ENCODE measurements at places on chromosomes 13 and 19.

DNA sequence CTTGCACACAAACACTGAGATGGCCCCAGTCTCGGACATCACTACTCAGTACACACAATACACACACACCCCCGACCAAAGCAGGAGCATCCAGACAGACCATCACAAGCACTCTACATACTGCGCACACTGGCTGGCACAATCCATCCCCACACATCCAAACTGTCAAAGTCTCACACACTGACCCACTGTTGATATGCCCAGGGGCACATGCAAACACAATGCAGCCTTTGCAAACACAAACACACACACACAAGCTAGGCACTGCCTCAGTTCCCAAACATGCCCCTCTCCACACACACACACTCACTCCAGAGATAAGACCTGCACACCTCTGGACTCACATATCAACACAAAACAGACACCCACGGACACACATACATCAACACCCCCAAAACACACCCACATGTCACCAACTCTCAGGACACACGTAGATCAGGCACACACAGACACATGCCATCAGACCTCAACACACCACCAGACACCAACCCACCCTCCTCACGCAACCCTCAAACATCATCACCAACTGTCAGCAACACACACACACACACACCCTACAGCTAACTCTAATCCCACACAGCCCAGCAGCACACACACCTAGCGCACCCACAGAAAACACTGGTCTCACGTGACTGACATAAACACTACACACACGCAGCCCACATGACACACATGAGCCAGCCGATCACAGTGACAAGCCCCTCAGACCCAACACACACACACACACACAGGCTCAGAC lies 1.9 kb downstream of the BBC3 start:
- DNase-seq, result no peak

DNA sequence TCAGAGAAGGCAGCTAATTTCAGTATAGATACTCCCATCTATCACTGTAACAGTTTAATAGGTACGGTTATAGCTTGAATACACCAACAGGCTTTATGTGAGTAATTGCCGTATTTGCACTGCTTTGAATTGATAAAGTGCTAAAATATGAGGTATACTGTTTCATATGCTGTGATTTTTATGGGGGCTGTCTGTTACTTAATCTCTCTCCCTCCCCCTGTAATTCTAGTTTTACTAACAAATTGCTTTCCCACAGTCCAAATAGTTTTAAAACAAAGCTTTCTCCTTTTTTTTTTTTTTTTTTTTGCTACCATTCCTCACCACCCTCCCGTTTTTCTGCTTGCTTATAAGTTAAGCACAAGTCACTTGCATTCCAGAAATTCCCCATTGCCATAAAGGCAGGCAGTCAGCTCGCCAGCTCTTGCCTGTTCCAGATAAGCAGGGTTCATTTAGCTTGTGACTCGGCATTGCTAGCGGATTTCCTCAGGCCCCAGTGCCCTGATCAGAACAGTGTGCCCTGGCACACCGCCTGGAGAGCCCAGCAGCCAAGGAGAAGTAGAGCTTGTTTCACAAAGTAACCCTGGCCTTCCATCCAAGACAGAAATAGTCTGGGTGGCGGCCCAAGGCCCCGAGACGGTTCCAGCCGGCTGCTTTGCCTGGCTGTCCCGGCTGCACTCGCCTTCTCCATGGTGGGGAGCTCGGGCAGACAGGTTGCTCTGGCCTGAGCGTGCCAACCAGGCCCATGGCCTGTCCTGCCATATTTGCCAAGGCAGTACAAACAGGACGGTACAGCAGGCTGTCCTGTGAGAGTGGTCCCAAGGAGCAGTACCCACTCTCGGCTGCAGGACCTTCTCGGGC lies 43.5 kb upstream of the NPAS1 start:
- DNase-seq, result no peak

DNA sequence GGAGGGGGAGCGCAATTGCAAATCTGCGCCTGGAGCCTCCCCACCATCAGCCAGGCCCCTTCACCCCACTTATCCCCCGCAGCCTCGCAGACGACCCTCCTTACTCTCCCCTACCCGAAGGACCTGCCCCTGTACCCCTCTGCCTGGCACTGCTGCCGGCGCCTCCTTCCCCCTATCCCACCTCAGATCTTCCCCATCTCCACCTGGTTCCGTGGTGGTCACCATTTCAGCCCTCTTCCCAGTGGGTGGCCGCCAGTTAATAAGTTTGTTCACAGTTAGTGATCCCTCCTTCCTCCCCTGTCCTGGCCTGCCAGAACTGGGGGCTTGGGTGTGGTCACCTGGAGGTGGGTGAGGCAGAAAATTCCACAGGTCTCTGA lies 397 bp downstream of the SLC44A2 start:
- no peak for DNase-seq

- DNase-seq, result no peak
These were observed 72.4 kb downstream of the SHISA2 start for GRCh38 chr13:25979371-25979770.

DNA sequence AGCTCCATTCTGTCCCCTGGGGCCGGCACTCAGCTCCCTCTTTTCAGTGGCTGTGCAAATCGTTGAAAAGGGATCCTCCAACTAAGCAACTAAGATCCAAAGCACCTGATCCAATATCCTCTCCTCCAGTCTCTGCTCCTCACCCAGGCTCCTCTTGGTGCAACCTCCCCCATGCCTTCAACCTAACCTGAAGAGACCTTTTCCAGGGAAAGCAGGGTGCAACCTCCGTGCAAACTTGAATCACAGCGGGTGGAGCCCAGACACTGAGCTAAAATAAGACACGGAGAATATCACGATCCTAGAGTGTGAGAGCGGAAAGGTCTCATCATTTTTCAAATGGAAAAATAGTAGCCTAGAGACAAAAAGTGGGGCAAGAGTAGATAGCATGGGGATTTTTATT lies 8.3 kb downstream of the CACNG7 start:
- no peak for DNase-seq

DNA sequence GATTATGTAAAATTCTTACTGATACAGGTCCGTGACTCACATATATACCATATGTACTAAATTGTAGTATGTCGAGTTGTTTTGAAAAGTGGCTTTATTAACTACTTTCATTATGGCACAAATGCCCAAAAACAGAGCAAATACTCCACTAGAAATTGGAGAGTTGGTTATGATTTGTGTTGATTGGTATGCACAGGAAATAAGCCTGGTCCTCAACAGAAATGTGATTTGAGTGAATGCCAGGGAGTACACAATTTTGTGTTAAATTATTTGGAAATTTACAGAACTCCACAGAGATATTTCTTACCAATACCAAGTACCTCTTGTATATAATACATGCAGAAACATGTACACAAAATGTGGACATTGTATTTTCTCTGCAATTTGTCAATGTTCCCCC lies 676.7 kb downstream of the PCDH9 start:
- DNase-seq, result no peak

- DNase-seq, result no peak
These were observed 665.6 kb downstream of the FGF9 start for GRCh38 chr13:22336460-22336859.

DNA sequence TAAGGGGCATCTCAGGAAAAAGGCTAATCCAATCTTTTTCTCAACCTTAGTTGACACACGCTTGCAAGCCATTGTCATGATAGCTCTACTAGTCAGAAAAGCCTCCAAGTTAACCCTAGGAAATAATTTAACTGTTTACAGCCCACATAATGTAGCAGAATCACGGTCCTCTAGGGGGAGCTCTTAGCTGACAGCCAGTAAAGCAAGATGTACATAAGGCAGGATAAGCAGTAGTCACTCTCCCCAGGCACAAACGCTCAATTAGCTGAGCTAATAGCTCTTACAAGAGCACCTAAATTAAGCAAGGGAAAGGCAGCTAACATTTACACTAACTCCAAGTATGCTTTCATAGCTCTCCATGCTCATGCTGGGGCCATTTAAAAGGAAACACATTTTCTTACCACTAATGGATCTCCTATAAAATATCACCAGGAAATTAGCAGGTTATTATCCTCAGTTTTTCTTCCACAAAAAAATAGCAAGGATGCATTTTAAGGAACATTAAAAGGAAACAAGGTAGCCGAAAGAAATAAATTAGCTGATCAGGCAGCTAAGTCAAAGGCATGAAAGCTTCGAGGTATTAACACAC lies 33.7 kb upstream of the ZSCAN5A start:
- DNase-seq, result no peak

- no peak for DNase-seq
These were observed 2.6 kb downstream of the CPB2 start for GRCh38 chr13:46102255-46102605.

DNA sequence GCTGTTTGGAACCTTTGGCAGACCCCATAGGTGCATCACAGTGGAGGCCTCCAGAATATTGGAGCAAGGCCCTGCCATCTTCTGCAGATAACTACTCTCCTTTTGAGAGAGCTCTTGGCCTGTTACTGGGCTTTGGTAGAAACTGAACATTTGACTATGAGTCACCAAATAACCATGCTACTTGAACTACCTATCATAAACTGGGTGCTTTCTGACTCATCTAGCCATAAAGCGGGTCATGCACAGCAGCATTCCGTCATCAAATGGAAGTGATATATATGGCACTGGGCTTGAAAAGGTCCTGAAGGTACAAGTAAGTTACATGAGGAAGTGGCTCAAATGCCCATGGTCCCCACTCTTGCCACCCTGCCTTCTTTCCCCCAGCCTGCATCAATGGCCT lies 782.5 kb upstream of the SLITRK6 start:
- DNase-seq, result no peak

GRCh38 chr19:49182848-49183375 lies 25.3 kb downstream of the TRPM4 start:
- DNase-seq, result no peak

- no peak for DNase-seq
These were observed 27.4 kb upstream of the SPACA7 start for GRCh38 chr13:112348642-112349345.

DNA sequence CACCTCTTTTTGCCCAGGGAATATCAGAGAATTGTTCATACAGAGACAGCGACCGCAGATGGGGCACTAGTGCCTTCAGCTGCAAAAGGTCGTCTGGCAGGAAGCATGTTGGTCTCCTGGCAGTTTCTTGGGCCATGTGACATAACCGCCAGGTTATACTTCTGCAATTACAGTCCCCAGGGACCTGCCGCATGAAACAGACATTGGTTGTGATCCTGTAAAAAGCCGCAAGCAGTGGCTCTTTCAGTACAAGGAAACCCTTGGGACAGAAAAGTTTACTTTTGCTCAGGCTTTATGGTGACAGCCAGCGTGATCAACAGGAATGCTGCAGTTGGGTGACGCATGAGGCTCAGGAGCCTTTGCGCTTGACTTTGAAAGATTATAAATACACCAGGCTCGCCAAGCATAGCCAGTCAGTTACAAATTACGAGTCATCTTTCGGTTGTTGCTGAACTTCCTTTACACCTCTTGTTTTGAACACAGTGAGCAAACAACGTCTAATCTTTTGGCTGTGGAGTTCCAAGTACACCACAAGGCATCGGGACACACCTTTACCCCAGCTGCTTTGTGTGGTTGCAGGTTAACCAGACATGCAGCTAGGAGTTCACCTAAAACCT lies 50.5 kb upstream of the UBE2L5 start:
- DNase-seq, result peak; percentile 66

Data from GM19239 (cell line).